ENCODE measurements at places on chromosomes 11 and 22. TPM values are rescaled to one million over a fixed set of nuclear protein-coding genes. Genes with fewer than 3 reads are reported as not detected.

The RASSF10 gene
- total RNA-seq: not detected

The MS4A12 gene
- not detected for total RNA-seq

The ALDH3B2 gene
- not detected for total RNA-seq

The BIRC3 gene
- total RNA-seq: 3.3 TPM

The SCGB1A1 gene
- not detected for total RNA-seq

The CARNS1 gene
- total RNA-seq: under 0.01 TPM
